Activated CD4-positive, alpha-beta T cell treated with anti-CD3 and anti-CD28 coated beads, Interleukin-2, amount 10 ng/mL, durations not matched to agents 24 days and 14 days (primary cell): ENCODE measurements at places on chromosomes 2 and 18. TPM values are rescaled to one million over a fixed set of nuclear protein-coding genes. Genes with fewer than 3 reads are reported as not detected.

EVX2 gene
- total RNA-seq: not detected in 2 replicates

NOL4 gene
- total RNA-seq: not detected in 2 replicates

CNGA3 gene
- total RNA-seq: not detected in 2 replicates

TUBA4B gene
- total RNA-seq: not detected in 2 replicates
